ENCODE measurements at places on chromosomes 6 and 20.
A peak's percentile ranks its signal among the peaks of the same experiment; 100 is the strongest.

DNA sequence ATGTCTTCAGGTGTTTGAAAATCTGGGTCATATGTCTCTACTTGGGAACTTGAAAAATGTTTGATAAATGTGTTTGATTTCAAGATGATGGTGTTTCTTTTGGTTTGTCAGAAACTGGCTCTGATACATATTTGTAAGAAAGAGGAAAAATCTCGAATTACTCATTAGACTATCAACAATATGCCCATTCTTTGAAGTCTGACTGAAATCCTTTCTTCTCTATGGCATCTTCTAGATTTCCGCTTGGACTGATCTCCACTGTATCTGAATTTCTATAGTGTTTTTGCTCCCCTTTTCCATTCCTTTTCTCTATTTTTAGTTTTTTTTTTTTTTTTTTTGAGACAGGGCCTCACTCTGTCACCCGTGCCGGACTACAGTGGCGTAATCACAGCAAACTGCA, 1096.5 kb downstream of the KIF16B start:
- no peak for DNase-seq

- DNase-seq, result no peak
These were observed 616.4 kb upstream of the AGPAT4 start for GRCh38 chr6:161890133-161890831.

DNA sequence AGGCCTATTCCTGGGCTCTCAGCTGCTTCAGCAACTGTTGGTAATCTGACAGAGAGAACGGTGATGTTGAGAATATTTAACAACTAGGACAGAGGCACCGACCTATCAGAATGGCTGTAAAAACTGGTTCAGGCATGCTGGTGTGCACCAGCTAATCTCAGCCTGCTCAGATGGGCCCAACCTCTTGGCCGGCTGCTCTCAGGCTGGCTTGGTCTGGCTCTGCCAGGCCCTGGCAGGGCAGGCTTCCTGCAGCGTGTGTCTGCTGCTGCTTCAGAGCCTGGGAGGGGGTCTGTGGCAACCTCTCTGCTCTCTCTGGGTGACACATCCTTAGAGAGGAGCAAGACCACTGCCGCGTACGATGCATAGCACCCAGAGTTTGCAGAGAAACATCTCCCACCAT, 4.8 kb downstream of the SLC2A12 start:
- DNase-seq, result no peak

- peak; percentile 68 for DNase-seq
These were observed 535 bp downstream of the EXOC2 start for GRCh38 chr6:692356-692851.

DNA sequence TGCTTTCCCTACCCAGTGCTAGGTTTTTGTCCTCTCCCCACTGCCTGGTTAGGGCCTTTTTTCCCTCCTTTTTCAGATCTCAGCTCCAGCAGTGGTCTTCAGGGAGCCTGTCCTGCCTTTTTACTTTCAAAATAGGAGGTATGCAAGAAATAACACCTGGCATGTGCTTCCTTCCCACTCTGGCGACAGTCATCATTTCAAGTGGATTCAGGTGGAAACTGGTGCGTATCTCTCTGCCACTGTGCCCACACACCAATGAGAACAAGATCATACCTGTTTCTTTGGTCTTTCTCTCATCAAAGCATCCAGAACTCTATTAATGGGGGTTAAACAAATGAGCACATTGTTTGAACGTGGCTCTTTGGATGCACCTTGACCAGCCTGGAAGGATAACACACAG, 95.7 kb upstream of the GGTLC1 start:
- DNase-seq, result no peak

GRCh38 chr20:43870484-43870883, 44.2 kb upstream of the TOX2 start:
- DNase-seq, result no peak

DNA sequence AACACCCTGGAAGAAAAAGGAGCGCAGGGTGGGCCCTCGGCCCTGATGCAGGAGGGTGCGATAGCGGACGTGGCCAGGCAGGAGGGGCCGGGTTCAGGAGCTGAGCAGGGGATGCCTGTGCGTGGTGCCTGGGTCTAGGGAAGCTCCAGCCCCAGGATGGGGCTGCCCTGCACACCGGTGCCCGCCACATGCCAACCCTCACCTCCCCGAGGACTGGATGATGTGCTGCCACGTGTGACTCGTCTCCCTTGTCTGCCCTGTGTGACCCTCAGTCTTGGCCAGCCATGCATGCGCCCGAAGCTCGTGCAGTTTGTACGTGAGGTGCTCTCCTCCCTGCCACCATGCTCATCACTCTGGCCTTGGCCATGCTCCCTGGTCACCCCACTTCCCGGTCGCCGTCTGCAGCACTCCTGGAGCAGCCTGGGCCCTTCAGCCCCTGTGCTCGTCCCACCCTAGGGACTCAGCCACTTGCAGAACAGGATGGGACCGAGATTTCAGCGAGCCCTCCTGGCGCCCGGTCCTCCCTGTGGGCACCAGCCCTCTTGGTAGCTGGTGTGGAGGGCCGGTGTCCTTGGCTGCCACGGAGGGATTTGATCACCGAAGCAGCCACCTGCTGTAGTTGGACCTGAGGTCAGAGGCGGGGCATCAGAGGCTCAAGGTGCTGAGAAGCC, 4.3 kb upstream of the COL20A1 start:
- DNase-seq, result no peak

- no peak for DNase-seq
These were observed 9.5 kb upstream of the ADRM1 start for GRCh38 chr20:62293111-62293784.

DNA sequence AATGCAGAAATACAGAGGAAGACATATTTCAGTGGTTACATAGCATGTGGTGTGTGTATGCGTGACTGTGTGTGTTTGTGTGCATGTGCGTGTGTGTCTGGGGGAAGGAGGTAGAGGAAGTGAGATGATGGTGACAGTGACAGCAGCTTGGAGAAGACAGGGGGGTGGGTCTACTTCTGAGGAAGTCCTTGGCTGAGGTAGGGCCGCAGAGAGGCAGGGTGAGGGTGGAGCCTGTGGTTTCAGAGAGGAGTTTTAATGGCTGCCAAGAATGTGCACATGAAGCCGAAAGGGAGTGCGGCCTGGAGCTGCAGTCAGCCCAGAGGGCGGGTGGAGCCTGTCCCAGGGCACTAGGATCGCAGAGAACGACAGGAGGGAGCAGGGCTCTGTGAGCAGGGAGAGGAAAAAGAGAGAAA, 22.7 kb upstream of the RNF24 start:
- peak; percentile 51 for DNase-seq
